ENCODE measurements at places on chromosomes 2 and 18.

GRCh38 chr18:52334307-52334706, 5.7 kb upstream of the DCC start:
- no peak for DNase-seq

- no peak for DNase-seq
Measured at GRCh38 chr18:7062811-7063210, 54.8 kb downstream of the LAMA1 start.

- DNase-seq = peak; percentile 36
Measured at GRCh38 chr2:33598561-33599174, 431 bp downstream of the FAM98A start.

GRCh38 chr18:8951491-8951890, 151.0 kb upstream of the NDUFV2 start:
- DNase-seq = no peak

DNA sequence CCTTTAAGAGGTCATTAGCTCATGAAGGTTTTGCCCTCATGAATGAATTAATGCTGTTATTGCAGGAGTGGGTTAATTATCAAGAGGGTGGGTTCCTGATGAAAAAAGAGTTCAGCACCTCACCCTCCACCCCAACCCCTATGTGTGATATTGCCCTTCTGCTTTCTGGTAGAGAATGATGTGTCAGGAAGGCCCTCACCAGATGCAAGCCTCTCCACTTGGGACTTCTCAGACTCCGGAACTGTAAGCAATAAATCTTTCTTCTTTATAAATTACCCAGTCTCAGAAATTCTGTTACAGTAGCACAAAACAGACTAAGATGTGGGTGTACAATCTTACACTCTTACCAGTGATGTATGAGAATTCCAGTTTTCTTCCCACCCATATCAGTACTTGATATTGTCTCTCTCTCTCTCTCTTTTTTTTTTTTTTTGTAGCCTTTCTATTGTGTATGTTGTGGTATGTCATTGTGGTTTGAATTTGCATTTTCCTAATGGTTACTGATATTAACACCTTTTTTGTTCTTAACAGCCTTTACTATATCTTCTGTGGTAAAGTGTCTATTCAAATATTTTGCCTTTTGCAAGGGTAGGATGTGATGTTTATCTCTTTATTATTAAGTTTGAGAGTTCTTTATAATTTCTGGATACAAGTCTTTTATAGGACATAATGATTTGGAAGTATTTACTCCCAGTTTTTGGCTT, 10.4 kb upstream of the MAP2 start:
- no peak for DNase-seq

- no peak for DNase-seq
Measured at GRCh38 chr2:136468799-136469369, 296.5 kb upstream of the THSD7B start.

DNA sequence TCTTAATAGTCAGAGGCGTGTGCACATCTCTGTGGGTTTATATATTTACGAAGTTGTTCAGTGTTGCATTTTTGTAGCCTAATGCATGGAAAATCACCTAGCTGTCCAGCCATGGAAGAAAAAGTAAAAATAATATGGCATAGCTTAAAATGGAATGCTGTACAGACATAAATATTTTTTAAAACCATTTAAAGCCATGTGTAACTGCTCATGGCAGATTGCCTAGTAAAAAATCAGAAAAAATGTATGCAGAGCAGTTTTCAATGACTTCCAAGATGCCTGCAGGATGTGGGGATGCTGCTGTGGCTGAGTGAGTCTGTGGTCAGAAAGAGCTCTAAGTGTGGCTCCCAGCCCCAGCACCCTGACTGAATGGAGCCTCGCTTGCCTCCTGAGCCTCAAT, 64.8 kb upstream of the ALKAL2 start:
- DNase-seq = no peak

- no peak for DNase-seq
Measured at GRCh38 chr18:65073060-65073550, 677.7 kb upstream of the CDH7 start.

DNA sequence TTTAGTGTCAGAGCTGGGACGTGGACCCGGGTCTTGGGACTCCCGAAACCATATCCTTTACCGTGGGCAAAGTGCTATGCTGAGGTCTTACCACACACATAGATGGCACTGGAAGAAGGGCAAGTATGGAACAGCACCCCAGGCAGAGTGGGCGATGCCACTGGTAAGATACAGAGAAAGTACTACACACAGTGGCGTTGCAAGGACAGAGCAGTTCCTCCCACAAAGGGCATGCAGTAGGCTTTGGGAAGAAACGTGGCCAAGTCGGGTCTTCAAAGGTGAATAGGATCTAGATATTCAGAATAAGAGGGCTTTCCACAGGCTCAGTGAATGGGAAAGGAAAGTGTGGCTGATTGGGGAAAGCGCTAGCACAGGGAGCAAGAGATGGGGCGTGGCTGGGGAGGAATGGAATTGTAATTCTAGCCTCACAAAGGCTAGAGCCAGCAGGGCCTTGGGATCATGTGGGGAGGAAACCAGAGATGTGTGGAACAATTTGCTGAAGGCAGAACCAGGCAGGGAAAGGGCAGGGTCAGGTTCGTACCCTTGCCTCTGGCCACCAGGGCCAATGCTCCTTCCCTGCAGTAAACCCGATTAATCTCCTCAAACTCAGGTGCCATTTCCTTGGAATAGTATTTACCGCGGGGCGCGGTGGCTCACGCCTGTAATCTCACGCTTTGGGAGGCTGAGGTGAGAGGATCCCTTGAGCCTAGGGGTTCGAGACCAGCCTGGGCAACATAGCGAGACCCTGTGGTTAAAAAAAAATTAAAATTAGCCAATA, 36.0 kb downstream of the PCBP1 start:
- DNase-seq = no peak

GRCh38 chr18:48159816-48160215, 229.4 kb upstream of the SMAD2 start:
- DNase-seq = no peak

GRCh38 chr18:9243029-9243428, 91.5 kb upstream of the TWSG1 start:
- no peak for DNase-seq

GRCh38 chr2:207385903-207386302, 143.9 kb upstream of the CREB1 start:
- no peak for DNase-seq

GRCh38 chr2:167749016-167749415, 498.4 kb downstream of the STK39 start:
- no peak for DNase-seq

DNA sequence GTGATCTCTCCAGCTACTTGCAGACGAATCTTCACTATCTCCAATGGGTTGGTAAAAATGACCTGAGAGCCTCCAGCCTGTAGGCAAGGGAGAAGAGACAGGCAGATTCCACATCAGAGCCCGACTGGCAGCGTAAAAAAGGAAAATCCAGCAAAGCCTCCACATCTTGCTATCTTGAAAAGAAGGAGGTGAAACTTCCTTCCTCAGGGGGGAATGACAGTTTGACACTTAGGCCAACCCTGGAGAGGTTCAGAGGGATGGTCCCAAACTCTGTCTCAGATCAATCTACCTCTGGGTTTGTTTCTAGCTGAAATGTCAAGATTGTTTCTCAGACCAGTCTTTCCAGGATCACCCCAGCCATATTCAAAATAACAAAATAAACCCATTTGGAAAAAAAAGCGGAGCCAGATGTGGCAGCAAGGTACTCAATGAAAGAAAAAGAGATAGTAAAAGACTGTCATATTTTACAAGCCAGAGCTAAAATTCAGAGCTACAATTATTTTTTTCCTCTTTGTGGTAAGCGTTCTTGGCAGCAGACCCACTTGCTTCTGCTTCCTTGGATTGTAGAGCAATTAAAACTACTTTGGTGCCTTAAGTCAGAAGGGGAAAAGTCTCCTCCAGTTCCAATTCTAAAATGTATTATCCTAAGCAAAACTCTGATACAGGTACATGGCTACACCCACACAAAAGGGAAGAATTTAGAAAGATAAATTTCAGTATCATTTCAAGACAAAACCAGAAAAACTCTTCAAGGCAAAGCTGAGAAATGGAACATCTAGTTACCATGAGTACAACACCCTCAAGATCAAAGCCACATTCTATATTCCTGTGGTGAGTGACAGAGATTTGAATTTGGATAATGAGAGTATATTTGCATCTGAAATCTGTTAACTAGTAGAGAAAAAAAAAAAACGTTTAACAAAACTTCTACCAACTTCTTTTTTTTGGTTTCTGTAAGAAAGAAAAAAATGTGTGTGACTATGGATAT, 100.1 kb downstream of the SLC25A12 start:
- DNase-seq = no peak

DNA sequence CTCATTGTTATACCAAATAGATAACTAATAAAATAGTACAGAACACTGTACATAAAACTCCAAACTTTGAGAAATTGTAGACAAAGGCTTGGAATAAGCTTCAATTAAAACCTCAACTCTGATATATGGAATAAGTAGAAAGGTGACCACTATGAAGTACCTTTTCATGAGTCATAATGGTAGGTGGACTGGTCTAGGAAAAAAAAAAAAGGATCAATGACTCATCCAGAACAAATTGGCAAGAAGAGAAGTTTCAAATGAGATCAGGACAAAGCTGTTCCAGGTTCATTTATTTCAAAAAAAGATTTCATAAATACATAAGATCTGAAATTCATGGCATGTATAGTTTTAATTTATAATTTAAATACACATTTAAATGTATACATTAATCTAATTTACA, 769.7 kb downstream of the SUCLG1 start:
- no peak for DNase-seq

GRCh38 chr2:200469708-200470211, 40.1 kb downstream of the KCTD18 start:
- no peak for DNase-seq

GRCh38 chr2:44943031-44943692, 1.7 kb downstream of the SIX3 start:
- DNase-seq = no peak

- DNase-seq = no peak
Measured at GRCh38 chr2:239703834-239704233, 303.0 kb upstream of the HDAC4 start.

DNA sequence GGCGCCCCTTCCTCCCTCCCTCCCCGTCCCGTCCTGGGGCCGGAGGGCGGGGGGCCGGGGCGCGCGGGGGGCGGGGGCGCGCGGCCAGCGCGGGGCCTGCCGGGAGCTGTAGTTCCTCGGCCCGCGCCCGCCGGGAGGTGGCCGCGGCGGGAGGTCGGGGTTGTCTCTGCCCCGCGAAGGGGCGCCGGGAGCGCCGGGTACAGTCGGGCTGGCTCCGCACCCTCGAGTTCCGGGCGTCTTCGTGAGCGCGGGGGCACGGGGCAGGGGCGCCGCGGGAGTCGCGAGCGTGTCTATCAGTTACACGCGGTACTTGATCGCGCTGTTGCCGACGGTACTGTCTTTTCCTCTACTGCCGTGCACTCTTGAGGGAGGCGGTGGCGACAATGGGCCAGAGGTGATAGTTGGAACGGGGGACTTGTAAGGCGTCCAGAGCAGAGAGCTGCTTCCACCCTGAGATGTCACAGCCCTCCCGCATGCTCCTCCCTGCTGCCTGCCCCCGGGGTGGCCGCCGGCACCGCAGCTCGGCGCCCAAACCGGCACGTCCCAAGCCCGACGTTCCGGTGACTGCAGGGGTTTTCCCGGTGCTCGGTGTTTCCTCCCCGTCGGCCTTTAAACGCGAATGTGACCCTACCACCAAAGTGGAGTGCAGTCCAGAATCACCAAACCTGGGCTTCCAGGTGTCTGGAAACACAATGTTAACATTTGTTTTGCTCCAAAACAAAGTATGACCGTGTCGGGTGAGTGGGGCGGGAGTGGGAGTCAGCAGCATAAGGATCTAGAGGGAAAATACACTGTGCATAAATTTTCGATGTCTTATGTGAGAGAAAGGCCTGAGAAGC, at the start of gene PRKD3:
TSS of gene PRKD3 (minus strand) at position 48 of the 839 bp plus-strand sequence. CDS start 8,309 bp downstream, outside the sequence.
- peak; percentile 67 for DNase-seq

DNA sequence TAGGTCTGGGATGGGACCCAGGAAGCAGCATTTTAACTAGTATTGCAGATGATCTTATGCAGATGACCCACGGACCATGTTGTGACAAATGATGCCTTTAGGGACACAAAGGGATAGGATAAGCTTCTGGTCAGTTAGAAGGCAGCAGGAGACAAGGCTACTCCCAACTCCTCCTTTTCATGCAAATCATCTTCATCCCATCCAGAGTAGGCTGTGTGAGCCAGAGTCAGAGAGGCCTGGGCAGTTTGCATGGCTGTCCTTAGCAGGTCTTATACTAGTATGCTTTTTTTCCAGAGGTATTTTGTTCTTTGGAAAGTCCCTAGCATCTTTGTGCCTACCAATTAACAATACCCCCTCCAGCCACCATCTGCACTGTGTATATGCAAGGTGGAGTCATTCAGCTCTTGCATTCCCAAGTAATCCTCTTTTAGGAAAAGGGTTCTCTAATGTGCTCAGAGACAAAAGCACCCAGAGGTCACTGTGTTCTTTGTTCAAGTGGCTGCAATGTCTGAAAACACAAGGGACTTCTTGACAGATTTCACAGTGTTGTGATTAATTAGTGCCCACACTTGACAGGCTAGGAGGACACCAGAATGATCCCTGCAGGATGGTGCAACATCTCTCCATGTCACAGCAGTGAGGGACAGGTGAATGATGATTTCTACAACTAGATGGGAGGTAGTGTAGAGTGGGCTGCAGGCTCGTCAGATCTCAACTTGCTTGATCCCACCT, 225.8 kb downstream of the NCKAP5 start:
- DNase-seq = no peak

DNA sequence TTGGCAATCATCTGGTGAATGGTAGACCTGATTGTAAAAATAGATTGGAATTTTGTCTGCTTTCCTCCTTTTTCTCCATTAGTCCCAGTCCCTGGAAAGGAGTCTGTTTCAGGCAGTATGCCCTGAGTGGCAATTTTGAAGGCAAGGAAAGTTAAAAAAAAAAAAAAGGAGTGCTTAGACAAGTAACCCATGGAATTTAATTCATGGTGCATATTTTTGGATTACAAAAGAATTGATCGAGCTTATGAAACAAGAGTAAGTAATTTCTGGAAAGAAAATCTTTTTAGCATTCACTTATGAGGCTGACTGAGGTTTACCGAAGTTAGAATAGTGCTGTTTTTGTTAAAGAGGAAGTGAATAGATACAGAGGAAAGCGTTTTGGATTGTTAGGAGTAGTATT, 29.4 kb upstream of the TMEM178A start:
- DNase-seq = no peak

DNA sequence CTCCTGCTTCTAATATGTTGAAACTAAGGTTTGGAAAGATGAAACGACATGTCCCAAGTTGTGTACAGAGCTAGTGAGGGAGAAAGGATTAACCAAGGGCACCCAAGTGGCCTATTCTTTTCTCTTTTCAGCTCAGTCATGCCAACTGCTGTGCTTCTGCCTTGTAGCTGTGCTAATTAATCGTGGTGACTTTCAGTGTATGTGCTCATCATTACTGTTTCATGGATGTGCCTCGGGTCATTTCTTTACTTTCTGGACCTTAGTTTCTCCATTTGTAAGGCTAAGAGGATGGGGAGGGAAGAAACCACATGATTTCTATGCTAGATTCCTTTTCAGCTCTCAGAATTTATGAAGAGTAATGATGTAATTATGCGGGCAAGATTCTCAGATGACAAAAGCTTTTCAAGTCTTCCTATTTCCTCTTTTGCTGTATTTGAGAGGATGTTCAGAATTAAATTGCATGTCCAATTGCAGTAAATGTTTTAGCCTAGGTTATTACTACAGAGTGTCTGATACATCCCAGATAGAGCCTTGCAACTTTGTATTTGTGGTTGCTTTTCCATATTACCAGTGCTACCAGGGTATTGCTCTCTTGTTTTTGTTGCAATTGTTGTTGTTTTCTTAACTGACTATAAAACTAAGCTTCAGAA, 621.2 kb downstream of the CNTNAP5 start:
- no peak for DNase-seq
